ENCODE measurements at places on chromosomes 5 and 9.

DNA sequence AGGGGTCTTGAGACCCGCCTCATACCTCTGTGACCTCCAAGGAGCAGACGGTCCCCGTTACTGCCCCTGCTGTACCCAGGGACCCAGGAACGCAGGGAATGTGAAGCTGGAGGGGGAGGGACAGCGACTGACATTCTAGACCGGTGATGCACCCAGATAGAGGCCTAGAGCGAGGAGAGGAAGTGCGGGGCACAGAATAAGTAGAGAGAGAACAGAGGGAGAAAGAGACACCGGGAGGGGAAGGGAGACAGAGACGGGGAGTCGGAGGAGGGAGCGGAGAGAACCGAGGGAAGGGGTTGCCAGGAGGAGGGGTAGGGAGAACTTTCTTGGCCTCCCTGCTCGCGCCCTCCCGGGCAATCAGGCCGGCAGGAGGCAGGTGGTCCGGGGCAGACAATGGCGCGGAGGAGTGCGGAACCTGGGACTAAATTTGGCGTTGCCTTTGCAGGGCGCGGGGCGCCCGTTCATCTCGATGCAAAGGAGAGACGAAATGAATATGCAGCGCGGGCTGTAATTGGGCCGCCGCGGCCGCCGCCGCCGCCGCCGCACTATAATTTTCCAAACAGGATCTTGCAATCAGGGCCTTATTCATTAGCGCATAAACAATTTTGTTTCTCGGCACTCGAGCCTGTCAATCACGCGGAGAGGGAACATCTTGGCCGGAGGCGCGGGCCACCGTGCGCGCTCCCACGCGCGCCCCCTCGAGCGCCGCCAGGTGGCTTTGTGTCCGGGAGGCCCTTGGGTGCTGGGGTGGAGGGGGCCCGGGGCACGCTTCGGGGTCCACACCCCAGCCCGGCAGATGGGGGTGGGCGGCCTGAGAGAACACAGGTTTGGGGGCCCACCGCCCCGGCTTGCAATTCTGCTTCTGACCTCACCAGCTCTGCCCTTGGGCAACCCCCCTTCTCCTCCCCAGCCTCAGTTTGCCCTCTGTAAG is 33.0 kb downstream of the NDUFA8 start:
- DNase-seq: no peak

GRCh38 chr5:55173687-55174230 is 782 bp upstream of the CDC20B start:
- DNase-seq: no peak

DNA sequence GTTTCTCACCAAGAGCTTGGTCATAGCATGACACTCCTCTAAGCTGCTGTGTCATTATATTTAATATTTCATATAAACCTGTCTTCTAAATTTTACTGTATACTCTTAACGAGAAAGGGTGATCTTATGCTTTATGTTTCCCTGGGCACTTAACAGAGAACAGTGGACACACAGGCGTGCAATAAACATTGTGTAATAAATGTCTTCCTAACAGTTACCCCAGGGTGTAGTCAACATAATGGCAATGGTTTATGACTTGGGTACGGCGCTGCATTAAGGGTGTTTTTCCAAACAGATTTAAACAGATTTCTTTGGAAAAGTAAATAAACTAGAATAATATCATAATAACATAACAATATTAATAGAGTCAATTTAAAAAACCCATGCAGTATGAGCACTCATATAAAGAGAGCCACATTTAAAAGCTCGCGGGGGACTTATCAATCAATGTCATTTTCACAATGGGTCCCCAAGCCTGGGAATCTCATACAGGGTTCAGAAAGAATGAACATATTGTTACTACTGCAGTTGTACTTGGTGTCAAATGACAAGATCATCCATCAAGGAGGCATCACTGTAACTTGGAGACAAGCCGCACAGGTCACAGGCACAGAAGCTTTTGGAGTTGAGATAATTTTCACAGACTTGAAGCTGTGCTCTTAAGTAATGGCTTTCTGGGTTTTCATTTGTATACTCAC is 376.4 kb downstream of the CTNND2 start:
- DNase-seq: no peak

DNA sequence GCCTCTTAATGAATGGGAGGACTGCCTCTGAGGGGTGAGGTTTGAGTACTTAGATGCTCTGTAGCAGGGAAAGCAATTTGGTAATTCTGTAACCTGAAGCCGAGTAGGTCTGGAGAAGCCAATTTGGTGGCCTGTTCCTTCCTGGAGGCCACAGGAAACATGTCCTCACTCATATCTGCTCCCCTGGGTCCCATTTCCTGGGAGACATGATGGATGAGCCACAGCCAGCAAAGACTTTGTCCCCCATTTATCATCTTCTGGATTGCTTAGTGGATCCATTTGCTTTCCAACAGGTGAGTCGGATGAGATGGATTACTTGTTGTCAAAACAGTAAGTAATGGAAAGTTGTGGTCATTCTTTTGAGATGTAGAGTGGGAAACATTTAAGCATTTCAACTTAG is 99.8 kb upstream of the KLF9 start:
- no peak for DNase-seq

DNA sequence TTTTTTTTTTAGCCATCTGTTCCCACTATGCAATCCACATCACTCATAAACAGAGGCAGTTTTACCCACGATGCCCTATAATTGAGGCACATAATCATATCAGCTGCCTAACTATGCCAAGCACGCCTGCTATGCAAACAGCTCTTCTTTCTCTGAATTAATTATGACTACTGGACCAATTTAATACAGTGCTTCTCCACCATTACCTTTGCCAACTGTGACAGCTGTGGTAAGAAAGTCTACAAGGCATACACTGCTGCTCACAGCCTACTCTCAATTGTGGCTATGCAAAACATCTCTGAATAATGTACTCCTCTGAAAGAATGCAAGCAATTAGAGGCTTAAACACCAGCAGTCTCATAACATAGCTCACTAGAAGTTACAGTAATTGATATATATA is 97.1 kb downstream of the DTWD2 start:
- no peak for DNase-seq

DNA sequence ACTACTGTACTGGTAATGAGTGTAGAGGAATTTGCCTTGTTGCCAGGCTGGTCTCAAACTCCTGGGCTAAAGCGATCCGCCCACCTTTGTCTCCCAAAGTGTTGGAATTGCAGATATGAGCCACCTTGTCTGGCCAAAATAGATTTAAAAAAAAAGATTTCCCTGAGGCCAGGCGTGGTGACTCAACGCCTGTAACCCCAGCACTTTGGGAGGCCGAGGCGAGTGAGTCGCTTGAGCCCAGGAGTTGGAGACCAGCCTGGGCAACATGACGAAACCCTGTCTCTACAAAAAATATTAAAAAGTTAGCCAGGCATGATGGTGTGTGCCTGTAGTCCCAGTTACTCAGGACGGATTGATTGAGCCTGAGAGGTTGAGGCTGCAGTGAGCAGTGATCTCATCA is 62.5 kb downstream of the IPO11 start:
- DNase-seq: peak; percentile 58

GRCh38 chr9:125153712-125154367 is 10.5 kb upstream of the SCAI start:
- DNase-seq: no peak

DNA sequence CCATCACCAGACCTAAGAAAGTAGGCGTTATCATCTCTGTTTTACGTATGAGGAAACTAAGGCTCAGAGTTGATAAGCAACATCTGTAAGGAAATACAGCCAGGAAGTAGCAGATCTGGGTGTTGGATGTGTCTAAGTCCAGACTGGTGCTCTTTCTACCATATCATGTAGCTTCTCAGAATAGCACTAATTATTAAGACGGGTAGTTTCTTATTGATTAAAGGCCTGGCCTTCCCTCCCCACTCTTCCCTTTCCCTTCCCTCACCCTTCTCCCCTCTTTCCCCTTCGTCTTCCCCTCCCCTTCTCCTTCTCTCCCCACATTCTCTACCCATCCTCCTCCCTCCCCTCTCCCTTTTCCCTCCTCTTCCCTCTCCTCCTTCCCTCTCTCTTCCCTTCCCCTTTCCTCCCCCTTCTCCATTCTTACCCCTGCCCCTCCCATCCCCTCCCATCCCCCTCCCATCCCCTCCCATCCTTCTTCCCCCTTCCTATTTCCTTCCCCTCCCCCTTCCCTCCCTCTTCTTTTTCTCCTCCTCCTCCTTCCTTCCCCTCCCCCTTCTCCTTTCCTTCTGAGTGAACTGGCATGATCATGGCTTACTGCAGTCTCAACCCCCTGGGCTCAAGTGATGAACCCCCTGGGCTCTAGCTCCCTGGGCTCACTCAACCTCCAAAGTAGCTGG is 79.4 kb downstream of the SNX24 start:
- no peak for DNase-seq

Measured in HS-5 (cell line).